Stimulated activated CD8-positive, alpha-beta memory T cell treated with anti-CD3 and anti-CD28 coated beads, Interleukin-2, amount 100 ng/mL, for 48 hours (primary cell): ENCODE measurements at places on chromosomes 4 and X.

DNA sequence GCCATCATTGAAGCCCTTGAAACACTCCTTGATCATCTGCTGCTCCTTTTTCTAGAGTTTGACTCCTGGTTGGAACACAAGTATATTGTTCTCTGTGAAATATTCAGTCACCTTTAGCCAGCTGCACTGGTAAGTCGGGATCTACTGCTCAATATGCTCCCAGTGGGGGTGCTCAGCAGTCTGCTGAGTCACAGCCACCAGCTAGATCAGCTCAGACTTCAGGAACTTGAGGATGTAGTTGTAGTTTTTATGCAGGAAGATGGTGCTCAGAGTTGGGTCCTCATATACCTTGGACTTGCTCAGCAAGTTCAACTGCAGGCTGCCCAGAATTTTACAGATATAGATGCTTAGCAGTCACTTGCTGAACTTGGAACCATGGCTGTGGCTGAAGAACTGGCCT lies 202.5 kb upstream of the RPL34 start:
- no peak for DNase-seq

- DNase-seq: no peak
These were observed 252.6 kb downstream of the ANKRD50 start for GRCh38 chr4:124459941-124460310.

DNA sequence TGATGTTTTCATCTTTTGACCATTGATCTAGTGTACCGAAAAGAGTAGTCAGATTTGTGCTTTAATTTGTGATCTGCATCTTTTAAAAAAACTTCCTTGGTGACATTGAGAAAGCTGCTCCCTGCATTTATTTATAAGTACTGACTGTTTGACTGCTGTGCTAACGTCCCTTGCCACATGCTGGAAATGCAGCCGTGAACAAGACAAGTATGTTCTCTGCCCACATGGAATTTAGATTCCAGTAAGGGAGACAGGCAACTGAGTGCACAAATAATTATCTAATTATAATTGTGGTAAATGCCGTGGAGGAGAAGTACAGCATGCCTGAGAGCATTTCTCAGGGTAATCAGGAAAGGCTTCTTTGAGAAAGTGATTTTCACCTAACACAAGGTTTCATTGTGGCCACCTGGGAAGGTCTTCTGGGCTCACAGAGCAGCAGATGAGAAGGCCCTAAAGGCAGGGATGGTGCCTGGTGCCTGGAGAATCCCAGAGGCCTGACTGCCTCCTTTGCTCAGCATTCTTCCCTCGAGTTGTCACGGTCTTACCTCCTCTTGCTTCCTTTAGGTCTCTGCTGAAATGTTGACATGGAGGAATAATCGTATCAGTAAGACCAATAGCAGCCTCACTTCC lies 55.8 kb downstream of the PTTG2 start:
- DNase-seq: no peak

DNA sequence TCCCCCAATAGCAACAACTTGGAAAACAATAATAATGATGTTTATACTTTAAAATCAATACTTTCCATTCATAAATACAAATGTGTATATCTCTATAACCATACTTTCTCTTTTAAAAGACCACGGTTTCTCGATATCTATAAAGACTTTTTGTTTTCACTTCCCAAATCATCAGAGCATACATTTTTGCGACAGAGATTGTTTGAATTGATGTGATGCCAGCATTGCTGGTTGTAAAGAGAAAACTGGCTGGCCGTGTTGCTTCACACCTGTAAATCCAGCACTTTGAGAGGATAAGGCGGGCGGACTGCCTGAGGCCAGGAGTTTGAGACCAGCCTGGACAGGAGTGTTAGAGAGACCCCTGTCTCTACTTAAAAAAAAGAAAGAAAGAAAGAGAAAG lies 77.6 kb upstream of the ZNF518B start:
- no peak for DNase-seq

DNA sequence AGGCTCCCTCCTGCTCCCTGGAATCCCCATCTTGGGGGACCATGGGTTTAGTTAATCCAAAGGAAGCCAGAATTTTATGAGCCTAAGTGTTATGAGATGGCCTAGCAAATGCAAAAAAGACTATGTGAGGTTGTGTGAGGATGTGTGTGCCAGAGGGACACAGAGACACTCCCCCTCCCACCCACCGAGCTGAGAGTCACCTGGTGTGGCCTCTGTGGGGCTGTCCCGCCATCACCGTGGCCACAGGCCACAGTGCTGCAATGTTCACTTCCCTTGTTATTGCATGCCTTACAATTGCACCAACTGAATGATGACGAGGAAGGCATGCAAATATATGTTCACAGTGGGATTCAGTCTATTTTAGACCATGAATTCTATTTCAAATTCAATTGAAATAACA lies 601 bp upstream of the FGFBP2 start:
- DNase-seq: peak; percentile 58

DNA sequence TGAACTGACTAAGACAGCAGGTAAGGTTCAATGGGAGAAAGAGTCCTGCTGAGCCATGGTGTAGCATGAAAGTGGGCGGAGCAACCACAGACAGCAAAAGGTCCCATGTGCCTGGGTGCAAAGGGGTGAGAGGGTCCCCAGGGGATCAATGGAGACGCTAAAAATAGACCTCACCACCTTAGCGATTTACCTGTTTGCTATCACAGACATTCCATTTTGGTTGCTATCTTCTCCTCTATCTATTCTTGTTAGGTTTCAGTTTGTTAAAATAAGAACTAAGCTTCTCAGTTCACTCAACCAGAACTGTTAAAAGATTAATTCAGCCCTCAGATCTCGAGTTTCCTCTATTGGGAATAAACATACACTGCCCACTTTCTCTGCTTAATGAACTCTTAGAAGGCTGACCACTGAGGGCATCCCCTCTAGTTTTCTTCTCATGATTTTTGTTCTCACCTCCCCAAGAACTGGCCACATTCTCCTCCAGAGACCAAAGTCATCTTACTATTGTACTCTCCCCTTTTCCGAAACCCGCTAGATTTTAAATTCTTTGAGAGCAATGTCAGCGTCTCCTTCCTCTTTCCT lies 136.7 kb downstream of the PARM1 start:
- no peak for DNase-seq

- DNase-seq: no peak
These were observed 270.6 kb downstream of the NR3C2 start for GRCh38 chr4:148171596-148171995.

GRCh38 chr4:163694385-163694784 lies 199.9 kb downstream of the TMA16 start:
- DNase-seq: no peak
